ENCODE measurements at places on chromosomes 16 and 17.

GRCh38 chr16:66913081-66913480, 5.6 kb downstream of the CDH16 start:
- DNase-seq, result no peak

GRCh38 chr16:73279451-73279850, 231.5 kb upstream of the ZFHX3 start:
- DNase-seq, result no peak

- no peak for DNase-seq
Observed at GRCh38 chr17:74001145-74001544, 202.3 kb upstream of the RPL38 start.

DNA sequence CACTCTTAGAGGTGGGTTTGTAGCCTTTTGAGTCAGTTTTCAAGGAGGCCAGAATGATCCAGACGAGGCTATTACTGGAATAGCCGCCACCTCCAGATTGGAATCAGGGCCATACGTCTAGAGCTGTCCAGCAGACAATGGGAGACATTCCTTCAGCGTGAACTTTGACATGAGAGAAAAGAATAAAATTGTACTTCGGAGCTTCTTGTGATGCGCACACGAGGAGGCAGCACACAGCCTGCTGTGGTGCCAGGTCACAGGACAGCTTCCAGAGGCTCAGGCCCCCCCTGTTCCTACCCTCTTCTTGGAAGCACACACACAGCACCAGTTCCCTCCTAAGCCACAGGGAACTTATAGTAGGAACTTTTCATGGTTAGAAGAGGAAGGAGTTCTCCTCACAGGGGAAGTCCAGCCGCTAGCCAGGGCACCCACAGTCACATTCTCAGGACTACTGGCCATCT, 81.0 kb downstream of the VPS53 start:
- no peak for DNase-seq

DNA sequence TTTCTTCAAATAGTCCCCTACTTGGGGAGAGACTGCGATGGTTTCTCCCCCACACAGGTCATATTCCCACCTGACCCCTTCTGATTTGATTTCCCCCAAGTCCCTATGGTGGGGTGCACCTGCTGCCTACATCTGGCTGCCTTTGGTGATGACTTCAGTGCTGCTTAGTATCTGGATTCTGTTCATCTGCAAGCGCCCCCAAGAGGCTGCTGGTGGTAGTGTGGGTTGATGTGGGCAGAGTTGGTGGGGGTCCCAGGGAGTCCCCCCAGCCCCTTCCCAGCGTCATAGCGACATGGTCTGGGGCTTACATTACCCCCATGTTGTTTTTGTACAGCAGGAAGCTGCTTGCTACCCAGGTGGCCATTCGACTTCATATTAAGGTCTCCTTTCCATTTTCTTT, 99.2 kb downstream of the NTN1 start:
- no peak for DNase-seq

DNA sequence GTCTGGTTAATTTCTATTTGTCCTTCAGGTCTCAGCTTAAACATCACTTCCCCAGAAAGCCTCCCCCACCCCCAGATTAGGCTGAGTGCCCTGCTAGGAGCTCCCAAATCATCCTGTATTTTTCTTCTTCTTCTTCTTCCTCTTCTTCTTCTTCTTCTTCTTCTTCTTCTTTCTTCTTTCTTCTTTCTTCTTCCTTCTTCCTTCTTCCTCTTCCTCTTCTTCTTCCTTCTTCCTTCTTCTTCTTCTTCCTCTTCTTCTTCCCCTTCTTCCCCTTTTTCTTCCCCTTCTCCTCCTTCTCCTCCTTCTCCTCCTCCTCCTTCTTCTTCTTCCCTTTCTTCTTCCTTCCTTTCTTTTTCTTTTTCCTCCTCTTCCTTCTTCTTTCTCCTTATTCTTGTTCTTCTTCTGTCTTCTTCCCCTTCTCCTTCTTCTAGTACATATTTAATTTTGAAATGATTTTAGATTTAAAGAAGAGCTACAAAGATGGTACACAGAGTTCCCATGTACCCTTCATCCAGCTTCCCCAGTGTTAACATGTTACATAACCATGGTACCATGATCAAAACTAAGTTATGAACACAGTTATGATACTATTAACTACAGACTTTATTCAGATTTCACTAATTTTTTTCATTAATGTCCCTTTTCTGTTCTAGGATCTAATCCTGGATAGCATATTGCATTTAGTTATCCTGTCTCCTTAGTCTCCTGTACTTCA, 27.1 kb upstream of the DHX40 start:
- no peak for DNase-seq

DNA sequence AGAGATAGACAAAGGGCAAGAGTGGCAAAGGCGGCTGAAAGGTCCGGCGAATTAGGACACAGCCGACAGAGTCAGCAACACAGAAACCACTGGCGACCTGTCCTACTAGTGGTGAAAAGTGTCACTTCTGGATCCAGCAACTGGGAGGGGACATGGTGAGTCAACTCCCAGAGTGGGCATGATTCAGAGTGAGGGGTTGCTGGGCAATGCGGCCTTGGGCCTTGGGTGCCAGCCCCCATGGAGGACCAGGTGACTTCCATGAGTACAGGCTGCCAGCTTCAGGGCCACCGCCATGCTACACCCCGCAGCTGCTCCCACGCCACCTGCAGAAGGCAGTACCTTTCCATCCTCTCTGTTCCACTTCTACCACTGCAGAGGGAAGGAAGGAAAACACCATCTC, 110.6 kb downstream of the ZFHX3 start:
- no peak for DNase-seq

DNA sequence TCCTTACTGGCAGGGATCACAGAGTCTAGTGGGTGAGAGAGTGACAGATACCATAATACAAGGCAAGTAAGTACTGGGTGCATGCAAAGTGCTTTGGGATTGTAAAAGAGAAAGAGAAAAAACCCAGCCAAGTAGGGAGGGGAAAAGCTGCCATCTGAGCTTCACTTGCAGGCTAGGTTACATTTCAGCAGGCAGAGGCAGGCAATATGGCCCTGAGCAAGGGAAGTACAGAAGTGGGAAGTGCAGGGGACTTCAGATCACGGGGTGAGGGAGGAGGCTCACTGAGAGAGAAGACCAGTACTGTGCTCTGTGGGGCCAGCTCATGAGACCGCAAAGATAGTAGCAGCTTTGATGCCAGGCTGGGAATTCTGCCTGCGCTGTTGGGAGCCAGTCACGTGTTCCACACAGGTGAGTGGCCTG, 230.6 kb downstream of the MSI2 start:
- no peak for DNase-seq

DNA sequence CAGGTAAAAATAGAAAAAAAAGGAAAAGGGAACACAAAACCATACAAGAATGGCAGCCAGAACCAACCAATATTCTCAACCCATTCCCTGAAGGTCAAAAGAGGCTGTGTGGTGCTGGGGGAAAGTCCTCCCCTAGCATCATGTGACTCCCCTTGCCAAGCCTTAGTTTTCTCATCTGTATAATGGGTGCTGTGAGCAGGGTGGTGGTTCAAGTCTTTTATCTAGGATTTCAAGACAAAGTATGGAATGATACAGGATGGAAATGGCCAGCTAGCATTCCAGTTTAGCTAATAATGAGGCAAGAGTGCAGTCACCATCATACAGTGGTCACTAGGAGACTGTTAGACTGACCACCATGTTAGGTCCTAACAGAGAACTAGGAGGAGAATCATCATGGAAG, 20.7 kb downstream of the PSMB3 start:
- no peak for DNase-seq

GRCh38 chr16:4373356-4373908, 1.8 kb downstream of the VASN start:
- DNase-seq, result no peak

DNA sequence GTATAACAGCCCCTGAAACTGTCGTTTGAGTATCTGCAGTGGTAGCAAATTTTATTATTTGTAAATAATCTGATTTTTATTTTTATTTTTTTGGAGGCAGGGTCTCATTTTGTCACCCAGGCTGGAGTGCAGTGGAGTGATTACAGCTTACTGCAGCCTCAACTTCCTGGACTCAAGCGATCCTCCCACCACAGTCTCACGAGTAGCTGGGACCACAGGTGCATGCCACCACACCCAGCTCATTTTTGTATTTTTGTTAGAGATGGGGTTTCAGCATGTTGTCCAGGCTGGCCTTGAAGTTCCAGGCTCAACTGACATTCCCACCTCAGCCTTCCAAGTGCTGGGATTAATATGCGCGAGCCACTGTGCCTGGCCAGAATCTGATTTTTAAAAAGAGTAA, 2.8 kb downstream of the NDEL1 start:
- DNase-seq, result no peak

DNA sequence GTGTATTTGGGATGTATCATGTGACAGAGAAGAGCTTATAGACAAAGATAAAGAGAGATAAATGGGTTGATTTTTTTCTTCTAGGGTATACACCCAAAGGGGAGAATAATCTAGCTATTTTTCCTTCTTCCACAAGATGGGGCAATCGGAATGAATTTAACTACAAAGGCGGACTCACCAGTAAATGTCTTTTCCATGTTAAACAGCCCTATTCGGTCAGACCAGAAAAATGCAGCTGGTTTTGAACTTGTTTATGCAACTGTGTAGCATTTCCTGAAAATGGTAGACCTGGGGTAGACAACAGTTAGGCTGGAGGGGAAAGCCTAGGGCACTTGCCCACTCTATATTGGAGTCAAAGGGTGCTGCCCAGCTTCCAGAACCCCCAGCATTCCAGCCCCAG, 477.1 kb downstream of the TOX3 start:
- DNase-seq, result no peak

DNA sequence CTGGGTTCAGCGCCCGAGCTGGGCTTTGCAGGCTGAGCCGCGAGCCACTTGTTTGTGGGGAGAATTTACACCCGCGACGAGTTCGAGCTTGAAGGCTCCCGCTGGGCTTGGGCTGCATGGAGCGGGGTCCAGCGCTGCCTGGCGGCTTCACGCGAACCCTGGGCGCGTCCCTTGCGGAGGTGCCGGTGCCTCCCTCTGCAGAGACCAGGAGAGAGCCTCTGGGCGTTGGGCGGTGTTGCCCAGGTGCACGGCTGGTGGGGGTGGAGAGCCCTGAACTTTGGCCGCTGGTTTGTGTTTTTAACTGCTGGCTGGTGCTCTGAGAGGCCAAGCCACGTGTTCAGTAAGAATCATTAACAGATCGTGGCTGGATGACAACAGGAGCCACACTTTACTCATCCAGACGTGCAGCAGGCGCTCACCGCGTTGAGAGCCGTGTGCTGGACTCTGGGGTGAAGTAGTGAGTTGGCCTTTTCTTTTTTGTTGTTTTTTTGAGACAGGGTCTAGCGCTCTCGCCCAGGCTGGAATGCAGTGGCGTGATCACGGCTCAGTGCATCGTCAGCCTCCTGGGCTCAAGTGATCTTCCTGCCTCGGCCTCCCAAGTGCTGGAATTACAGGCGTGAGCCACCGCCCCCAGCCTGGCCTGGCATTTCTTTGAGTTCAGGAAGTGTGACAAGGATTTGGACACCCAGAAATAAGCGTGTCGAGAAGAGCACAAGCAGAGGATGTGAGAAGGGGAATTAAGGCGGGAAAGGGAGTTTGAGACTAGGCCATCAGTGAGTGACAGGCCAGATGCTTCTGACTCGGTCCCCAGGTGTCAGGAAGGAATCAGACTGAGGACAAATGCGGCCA, 827 bp downstream of the CDK10 start:
- DNase-seq, result no peak

DNA sequence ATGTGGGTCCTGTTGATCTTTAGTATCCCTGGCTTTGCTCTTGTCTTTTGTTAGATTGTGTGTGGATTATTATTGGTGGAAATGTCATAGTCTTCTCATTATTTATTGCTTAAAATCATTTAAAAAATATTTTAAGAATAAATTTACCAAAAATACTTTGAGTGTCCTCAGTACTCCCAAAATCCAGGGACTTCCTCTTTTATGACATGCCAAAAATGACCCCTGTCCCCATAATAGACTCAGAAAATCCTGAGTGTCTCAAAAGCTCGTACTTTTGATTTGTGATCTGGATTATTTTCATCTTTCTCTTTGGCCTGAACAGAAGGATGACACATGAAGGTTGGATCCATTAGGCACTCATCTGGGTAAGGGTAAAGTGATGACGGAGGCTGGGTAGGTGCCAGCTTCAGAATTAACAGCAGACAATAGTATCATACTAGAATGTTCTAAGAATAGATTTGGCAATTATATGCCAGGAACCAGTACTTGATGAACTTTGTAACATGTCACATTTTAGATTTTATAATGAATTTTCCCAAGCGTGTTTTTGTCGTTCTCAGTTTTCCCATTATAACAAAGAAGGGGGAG, 602.2 kb upstream of the CDH8 start:
- no peak for DNase-seq

DNA sequence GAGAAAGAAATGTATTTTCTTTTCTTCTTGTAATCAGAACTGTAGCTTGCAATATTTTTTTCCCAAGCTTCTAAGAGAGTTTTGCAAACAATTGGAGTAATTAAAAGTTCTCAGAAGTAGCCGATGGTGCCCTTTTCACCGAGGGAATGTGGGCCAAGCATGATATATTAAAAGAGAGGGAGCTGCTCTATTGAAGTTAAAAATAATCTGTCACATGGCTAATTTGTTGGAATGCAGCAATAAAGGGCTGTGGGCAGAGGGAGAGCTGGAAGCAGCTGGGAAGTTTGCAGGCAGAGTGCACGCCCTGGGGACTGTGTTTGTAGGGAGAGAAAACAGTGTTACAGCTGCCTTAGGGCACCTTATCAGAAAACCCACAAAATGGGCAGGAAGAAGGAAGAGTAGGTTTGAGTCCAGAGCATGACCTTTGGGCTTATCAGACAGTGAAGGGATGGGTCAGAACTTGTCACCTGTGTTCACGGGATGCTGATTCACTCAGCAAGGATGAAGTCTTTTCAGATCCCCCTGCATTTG, 18.5 kb upstream of the TERF2 start:
- no peak for DNase-seq

DNA sequence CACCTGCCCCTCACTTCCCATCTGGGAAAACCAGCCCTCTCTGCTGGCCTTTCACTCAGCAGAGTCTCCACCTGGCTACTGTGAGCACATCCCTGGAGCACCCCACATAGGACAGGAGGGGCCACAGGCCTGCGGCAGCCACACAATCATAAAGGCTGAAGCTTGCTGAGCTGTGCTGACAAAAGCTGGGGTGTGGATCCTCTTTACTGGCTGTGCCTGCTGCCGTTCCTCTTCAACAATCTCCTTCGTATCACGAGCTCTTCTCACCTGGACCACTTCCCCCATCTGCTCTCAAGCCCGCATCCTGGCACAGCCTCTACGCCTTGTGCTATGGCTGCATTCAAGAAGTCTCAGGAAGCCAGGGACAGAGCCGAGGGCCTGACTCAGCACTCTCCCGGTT, 86.1 kb downstream of the ZNF778 start:
- no peak for DNase-seq

DNA sequence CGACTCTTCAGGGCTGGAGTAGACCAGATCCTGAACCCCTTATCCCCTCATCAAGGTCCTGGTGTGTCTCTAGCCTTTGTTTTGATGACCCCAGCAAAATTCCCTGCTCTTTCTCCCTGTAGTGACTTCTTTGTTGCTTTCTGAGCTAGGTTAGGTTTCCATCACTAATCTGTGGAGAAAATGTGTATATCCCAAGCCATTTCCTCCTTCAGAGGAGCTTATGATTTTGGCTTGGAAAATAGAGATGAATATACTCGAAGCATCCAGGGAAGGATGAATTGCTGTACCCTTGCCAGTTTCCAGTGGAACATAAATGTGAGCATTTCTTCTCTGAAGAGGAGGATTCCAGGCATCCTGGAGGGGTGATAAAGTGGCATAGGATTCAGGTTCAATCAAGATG, 55.8 kb downstream of the KSR1 start:
- no peak for DNase-seq

GRCh38 chr16:31088459-31089183, at the start of gene PRSS53:
Gene PRSS53 (minus strand): TSS chr16:31088943. CDS start chr16:31088809, 134 bp downstream.
- no peak for DNase-seq

- no peak for DNase-seq
Observed at GRCh38 chr17:63075969-63076368, 109.9 kb downstream of the TANC2 start.

Measured in activated CD4-positive, CD25-positive, alpha-beta regulatory T cell treated with anti-CD3 and anti-CD28 coated beads, Interleukin-2, amount 50 U/mL, for 16 hours (primary cell).